Stimulated activated CD4-positive, alpha-beta T cell treated with anti-CD3 and anti-CD28 coated beads, Interleukin-1b, Interleukin-23, amount 100 ng/mL, for 48 hours (primary cell): ENCODE measurements at places on chromosomes 6 and 20.

- DNase-seq, result no peak
Observed at GRCh38 chr20:38584099-38584763, 3.2 kb downstream of the ADIG start.

DNA sequence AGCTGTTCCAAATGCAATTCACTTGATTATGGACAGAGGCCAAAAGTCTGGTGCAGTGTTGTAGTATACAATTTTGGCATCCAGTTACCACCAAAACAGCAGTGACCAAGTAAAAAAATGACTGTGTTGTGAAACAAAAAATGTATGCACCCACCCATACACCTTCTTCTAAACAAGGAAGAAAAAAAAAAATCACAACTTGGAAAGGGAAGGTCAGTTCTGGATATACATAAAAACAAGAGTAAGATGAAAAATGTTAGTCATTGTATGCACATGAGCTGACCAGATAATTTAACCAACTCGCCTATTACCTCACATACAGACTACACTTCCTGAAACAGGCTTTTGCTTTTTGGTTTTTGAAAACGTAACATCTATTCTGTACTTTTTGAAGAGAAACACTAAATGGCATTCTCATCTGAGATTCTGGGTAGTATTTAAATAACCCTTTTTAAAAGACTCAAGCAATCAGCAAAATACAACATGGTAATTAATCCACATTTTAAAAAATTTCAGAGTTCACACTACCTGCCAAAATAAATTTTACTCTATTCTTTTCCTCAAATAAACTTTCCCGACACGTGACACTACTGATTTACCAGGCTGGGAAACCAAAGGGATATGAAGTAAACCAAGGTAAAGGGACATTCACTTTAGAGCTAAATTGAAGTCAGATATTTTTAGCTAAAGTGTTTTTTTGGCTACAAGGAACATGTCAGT lies 141.6 kb upstream of the SHLD1 start:
- no peak for DNase-seq

DNA sequence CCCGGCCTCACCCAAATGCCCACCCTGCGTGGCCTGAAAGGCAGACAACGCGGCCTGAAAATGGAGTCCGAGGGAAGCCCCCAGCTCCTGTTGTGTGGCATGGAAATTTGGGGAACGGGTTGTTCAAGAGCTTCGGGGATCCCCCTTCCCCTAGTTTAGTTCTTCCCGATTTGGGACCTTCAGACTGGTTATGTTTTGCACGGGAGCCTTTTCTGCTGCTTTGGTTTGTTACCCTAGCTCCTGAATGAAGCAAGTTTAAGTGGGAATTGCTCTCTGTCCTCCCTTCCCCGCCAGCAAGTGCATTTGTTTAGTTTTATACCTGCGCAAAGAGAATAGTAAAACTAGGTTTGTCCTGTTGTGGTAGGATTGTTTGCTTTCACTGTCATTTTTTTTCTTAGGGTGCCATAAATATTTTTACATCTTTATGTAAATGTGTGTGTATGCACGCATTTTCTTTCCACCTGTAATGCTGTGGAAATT lies 604 bp downstream of the SH3BGRL2 start:
- no peak for DNase-seq

GRCh38 chr6:149265945-149266344 lies 51.6 kb upstream of the TAB2 start:
- no peak for DNase-seq

DNA sequence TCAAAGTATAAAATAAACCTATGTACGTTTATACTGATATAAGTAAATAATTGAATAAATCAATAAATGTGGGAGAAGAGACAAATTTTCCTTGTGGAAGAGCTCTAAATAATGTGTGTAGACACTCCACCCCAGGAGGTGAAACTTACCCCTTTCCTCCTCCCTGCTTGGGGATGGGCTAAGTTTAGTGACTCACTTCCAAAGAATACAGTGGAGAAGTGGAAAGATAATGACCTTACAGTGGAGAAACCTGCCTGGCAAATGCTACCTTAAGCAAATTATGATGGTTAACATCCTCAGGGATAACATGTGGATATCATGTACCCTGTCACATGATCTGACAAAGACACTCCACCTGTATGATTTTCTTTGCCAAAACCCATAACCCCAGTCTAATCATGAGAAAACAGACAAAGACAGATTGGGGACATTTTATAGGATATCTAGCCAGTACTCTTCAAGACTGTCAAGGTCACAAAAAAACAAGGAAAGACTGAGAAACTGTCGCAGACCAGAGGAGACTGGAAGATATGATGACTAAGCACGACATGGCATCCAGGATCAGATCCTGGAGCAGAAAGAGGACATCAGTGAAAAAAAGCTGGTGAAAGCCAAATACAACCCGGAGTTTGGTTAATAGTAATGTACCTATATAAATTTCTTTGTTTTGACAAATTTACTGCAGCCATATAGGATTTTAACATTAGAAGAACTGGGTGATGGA lies 195.5 kb upstream of the PRDM1 start:
- DNase-seq, result no peak

DNA sequence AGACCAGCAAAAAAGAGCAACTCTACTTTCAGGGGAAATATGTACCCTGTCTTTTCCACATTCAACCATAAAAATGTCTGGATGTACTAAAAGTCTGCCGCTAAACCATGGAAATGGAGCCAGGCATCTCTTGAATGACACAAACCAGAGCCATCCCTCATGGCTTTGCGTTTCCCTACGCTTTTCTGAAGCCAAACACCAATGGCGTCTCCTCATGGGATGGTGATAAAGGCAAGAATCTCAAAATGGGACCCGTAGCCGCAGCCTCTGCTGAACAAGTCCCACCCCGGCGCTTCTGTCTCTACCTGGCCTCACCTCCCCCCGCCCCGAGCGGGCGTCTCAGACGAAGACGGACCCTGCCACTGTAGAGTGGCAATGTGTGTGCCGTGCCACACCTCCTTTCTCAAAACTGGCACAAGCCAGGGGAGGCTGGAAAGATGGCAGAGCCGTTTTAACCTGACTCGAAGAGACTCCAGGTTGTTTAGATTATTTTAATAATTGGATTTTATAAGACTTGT lies 80.3 kb upstream of the AFDN start:
- DNase-seq, result no peak

DNA sequence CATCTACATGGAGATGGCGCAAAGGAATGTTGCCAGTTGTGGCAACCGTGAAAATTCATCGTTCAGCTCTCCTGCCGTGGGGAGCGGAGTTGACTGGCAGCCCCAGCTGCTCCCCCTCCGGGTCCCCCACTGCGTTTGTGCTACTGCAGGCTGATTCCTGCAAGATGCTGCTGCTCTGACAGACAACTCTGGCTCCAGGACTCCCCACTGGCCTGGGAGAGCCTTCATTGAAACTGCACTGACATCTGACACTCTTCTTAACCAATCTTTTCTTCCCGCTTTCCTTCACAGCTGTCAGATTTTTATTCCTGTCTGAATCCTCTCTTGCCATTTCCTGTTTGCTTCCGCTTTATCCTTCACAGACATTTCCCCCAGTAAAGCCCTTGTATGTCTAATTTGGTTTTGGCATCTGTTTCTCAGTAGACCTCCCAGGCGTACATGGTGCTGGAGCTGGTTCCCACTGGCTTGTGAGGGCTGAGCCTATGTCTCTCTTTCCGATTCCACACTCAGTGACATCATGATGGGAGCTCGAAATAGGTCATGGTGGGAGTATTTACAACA lies 9.5 kb upstream of the ATRN start:
- DNase-seq, result no peak

DNA sequence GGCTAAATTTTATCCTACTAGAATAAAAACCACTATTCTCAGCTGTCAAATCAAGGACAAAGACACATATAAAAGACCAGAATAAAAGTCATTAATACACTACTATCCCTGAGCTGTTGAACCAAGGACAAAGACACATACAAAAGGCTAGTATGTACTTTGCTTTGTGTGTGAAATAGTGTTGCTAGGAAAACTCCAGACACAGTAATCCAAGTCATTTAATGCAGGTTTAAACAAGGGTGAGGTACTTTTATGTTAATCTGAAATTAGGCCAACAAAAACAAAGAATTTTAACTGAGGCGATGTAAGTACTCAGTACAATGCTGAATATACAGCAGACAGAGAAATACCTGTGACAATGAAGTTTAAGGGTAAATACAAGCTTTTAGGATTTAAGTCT lies 18.9 kb downstream of the GCLC start:
- no peak for DNase-seq
